ENCODE measurements at places on chromosomes 5 and 9.

GRCh38 chr9:34522971-34523797, at the start of gene ENHO:
ENHO (minus strand) TSS chr9:34522990; CDS start chr9:34521695, 1,295 bp downstream.
- peak; percentile 87 for DNase-seq

GRCh38 chr9:87445646-87446045, 52.0 kb upstream of the DAPK1 start:
- peak; percentile 51 for DNase-seq

GRCh38 chr5:122933956-122934355, 88.5 kb downstream of the SNX24 start:
- DNase-seq: peak; percentile 47

GRCh38 chr5:64835266-64835665, 66.5 kb downstream of the CWC27 start:
- no peak for DNase-seq

DNA sequence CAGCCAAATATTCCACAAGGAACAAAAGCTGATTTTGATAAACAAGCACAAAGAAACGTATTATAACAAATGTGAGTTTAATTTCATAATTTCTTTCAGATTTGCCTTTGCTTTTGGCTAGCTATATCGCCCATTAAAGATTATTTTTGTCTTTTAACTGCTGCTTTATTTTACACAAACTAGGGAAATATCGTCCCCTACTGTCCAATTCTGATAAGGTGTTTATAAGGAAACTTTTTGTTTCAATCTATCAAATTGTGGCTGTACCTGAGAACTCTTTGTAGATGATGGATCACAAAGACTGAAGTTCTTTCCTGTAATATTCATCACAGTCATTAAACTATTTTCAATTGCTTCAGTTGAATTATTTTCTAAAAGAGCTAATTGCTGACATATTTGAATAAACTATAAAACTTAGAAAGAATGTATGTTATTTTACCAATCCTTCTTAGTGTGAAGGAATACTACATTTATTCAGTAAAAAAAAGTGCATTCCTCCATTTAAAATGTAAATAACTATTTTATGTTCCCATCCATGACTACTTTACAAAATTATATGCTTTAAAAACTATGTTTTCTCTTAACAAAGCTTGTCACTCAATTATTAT, 431.3 kb upstream of the ITGA1 start:
- peak; percentile 28 for DNase-seq

- DNase-seq: no peak
Observed at GRCh38 chr5:138275379-138275782, 960 bp upstream of the GFRA3 start.

DNA sequence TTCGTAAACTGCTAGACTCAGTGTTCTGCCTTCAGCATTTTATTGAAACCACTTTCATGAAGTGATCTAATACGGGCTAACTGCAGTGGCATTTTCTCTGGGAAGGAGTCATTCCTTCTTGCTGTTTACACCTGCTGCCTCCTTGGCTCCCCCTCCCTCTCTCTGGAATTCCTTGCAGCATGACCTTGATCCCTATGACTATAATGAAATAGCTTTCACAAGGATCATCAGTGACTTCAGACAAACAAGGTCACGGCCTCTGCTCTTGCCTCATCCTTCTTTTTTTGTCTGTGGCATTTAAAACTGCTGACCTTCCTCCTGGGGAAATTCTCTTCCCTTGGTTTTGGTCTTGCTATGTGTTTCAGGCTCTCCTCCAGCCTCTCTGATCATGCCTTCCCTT, 90.2 kb downstream of the ZNF462 start:
- DNase-seq: peak; percentile 72

DNA sequence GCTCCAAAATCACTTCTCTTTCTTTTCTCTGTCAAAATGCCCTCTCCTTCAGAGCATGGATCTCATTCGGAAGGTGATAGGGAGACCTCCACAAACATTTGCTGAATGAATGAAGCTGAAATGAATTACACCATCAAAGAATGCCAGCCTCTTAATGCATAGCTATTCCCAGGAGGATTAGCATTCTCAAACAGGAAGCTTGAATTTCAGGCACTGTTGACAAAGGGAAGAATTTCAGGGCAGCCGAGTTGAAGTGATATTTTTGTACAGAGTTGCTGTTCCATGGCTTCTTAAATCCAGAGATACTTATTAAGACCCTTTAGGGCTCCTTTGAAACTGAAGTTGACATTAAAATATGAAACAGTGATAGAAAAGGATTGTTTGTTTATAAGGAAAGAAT, 18.8 kb downstream of the HBEGF start:
- peak; percentile 72 for DNase-seq

- peak; percentile 23 for DNase-seq
Observed at GRCh38 chr5:56212130-56212879, 20.8 kb downstream of the ANKRD55 start.

DNA sequence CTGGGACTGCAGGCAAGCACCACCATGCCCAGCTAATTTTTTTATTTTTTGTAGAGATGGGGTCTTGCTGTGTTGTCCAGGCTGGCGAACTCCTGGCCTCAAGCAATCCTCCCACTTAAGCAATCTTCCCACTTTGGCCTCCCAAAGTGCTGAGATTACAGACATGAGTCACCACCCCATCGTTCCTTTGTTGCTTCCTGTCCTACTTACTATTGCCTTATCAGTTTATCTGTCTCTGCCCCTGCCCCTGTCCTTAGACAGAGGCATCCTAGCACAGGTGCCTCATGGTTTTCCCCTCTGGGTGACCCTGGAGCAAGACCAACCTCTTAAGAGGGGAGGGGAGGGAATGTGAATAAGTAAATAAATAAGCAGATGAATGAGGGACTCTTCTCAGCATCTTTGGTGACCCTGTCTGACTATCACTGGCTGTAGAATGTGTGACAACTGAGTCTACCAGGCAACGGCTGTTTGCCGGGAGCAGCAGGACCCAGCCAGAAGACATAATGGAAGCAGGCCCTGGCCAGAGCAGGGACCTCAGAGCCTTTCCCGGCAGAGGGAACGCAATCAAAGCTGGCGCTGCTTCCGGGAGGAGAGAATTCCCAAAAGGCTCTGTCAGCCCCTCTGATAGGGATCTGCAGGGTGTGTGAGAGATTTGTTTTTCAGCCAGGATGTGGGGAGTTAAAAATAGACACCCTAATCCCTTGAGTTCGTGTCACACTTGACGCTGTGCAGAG, 43.8 kb upstream of the DAB2IP start:
- no peak for DNase-seq

- DNase-seq: peak; percentile 61
Observed at GRCh38 chr9:36064448-36065037, 27.8 kb downstream of the RECK start.

DNA sequence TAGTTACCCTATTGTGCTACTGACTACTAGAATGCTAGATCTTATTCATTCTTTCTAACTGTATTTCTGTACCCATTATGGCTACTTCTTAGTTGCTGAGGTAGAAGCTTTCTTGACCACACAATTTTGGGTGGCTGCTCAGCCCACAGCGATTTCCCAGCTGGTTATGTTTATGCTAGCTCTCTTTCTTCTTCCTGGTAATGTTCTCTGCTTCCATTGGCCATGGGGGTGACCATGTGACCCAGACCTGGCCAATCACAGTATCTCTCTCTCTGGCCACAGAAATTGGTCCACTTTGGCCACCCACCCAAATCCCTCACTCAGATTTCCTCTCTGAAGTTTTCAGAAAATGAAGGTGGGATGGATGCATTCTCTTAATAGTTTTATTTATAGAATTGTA, 427.9 kb upstream of the CLINT1 start:
- peak; percentile 8 for DNase-seq

DNA sequence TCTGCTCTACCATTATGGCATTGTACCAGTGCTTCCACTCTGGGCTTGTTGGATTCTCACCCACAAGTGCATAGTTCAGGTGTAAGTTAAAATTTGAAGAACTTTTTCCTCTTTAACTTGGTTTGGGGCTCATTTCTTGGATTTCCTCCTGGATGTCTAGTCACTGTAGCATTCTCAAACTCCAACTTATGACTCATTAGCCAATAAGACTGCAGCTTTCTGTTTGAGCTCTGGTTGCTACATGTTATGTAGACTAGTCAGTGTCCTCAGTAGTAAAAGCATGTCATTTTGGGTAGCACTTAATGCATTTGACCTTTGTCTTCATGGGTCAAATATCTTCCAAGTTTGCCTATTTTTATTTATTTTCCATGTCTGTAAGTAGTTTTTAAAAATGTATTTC, 790.8 kb downstream of the BRINP1 start:
- DNase-seq: peak; percentile 81

DNA sequence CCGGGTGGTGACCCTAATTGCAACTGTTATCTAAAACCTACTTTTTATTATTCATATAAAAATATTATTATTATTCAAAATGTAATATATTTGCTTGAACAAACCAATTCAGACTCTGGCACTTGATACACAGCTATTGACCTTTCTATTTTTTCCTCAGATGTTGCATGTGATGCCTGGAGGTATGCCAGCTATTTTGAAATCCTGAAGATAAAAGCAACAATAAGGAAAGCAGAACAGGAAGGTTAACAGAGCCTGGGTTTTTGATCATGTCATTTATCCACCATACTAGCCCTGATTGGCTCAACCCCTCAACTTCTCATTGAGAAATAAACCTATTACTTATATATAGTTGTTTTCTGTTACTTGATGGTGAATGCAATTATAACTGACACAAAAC, 340.9 kb upstream of the KIF2A start:
- peak; percentile 8 for DNase-seq

DNA sequence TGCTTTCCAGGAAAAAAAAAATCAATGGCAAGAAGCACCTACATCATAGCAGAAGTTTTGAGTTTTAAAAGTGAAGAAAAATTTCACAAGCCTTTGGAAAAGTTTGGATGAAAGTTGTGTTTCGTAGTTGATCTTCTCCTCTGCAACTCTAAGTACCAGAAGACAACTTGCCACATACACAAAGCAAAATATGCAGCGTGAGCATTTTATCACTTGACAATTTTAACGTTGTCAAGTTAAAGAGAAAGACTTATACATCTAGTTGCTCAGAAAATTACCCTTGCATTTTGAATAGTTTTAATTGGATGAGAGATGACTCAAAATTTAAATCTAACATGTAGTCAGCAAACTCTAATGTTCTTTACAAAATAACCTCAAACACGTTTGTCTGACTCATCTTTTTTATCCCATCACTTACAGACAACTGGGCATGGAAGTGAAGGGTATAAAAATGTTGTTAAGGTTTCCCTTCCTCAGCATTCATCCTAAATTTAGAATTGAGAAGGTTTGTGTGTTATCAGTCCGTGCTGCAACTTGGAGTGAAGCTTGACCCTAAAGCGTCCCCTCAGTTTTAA, 213.4 kb downstream of the MARCHF11 start:
- peak; percentile 11 for DNase-seq

DNA sequence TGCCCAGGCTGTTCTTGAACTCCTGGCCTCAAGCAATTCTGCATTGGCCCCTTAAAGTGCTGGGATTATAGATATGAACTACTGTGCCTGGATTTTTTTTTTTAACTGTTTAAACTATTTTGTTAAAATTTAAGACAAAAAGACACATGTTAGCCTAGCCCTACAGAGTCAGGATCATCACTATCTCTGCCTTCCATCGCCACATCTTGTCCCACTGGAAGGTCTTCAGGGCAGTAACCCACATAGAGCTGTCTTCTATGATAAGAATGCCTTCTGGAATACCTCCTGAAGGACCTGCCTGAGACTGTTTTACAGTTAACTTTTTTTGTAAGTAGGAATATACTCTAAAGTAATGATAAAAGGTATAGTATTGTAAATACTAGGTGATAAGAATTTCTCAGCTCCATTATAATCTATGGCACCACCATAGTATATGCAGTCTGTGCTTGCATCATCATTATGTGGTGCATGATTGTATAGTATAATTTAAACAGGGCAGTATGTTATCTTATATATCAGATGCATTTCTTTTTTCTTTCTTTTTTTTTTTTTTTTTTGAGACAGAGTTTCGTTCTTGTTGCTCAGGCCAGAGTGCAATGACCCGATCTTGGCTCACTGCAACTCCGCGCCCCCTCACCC, 52.7 kb downstream of the DENND4C start:
- DNase-seq: no peak

GRCh38 chr5:16806711-16807546, 129.2 kb downstream of the MYO10 start:
- no peak for DNase-seq

DNA sequence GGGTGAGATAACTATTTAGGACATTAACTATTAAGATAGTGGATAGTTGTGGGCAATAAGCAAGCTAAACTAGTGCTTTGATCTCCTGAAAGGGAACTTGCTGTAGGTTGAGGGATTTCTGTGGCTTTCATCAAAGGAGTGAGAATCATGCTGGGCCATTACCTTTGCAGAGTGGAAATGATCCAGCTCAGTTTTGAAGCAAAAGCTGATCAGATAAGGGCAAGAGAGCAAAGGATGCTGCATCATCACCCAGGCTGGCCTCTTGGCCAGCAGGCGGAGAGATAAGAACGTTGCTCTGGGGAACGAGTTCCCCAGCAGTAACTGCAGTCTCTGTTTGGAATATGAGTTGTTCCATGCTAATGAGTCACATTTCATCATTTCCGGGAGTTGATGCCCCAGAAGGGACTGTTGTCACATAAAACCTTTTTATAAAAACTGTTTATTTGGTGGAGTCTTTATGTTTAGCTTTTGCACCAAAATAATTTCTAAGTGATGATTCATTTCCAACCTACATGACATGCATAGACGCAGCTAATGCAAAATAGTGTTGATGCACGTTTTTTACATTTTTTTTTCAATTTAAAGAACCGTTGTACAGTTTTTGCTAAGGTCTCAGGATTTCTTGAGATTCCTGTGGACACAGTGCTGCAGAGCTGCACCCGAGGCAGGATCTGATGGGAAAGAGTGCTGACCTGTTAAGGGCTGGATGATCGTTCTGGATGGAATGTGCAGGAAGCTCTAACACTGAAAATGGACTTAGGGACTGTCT, 99.3 kb downstream of the ACTBL2 start:
- DNase-seq: peak; percentile 85

DNA sequence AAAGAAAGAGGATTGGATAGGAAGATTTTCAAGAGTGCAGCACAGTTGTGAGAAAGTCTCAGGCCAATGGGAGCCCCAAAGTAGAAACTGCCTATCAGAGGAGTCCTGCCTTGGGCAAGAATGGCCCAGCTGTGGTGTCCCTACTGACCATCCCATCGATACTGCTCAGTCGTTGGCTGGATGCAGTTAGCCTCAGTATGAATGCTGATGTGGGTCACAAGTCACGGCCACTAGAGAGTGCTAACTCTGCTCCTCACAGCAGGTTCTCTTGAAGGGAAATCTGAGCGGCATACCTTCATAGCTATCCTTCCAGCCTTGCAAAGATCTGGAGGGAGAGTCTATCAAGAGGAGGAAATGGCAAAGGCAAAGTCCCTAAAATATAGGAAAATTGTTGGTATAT, 11.6 kb upstream of the CETN3 start:
- peak; percentile 58 for DNase-seq

Data from choroid plexus epithelial cell (primary cell).